K562 (cell line): ENCODE measurements at places on chromosomes 1 and 21. TPM values are rescaled to one million over a fixed set of nuclear protein-coding genes. Genes with fewer than 3 reads are reported as not detected.

DNA sequence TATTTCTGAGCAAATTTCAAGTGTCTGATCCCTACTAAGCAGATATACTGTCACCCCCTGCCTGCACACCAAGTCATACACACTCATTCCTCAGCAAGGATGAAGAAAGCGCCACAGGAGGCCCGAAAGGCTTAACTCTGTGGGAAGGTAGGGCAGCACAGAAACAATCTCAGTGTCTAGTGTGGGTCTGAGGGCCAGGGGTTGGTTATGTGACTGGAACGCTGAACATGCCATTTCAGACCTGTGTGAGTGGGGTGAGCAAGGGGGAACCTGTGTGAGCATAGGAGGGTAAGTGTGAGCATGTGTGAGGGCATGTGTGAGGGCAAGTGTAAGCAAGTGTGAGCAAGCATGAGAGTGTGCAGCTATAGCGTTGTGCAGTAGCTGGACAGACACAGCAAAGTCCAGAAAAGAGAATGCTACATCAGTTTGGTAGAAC is 6.2 kb downstream of the ITPKB start:
- H3K27ac ChIP-seq, result no peak overlapping the region
- no peaks in the 10 kb centered on the region for H3K36me3 ChIP-seq
- peaks cover 51% of the 10 kb centered on the region for H3K27me3 ChIP-seq
- no peaks in the 10 kb centered on the region for H3K4me1 ChIP-seq
- H3K4me3 ChIP-seq, result no peak overlapping the region

PRAMEF14 gene
- not detected in 2 replicates for total RNA-seq

DNA sequence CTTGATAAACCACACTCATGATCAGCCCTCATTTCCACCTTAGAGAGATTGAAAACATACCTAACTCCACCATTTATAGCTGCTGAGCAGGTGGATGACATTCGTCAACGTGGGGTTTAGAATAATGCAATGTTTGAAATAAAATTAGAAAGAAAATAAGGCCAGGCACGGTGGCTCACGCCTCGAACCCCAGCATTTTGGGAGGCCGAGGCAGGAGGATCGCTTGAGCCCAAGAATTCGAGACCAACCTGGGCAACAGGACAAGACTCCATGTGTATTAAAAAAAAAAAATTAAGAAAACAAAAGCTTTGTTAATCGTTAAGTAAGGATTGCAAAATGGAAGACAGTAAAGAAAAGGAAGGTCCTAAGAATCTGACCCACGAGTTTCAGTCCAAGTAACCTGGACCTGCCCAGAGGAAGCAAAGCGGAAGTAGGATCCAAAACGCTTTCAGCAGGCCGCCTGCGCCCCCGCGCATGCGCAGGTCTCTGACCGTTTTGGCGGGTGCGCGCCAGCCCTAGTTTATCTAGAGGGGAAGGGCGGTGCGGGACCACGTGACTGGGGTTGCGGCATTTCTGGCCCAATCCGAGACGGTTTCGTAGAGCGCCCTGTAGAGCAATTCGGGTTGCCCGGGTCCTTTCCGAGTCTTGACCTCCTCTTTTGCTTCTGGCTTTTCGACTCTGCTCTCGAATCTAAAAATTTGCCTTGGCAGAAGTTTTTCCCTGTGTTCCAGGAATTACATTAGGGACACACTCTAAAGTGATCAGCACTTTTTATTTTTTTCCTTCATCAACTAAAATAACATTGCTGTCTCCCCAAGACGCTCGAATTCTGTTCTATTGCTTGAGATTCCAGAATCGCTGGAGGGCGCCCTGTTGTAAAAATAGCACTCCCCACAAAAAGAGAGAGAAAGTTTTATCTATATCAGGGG is 22.5 kb downstream of the ANP32E start:
- H3K27me3 ChIP-seq, result no peaks in the 10 kb centered on the region
- H3K4me1 ChIP-seq, result no peaks in the 10 kb centered on the region
- H3K27ac ChIP-seq, result no peak overlapping the region
- no peak overlapping the region for H3K4me3 ChIP-seq

GRCh38 chr1:185734929-185735700 is 924 bp downstream of the HMCN1 start:
- no peak for DNase-seq
- no peak overlapping the region for H3K27ac ChIP-seq

- peaks cover 22% of the 10 kb centered on the region; the same call in 1 of the 3 replicates for H3K36me3 ChIP-seq
- H3K27me3 ChIP-seq, result no peaks in the 10 kb centered on the region
- no peak overlapping the region for H3K4me3 ChIP-seq
Measured at GRCh38 chr21:41825881-41826280, 53.3 kb downstream of the PRDM15 start.

TRIM67 gene
- 0.36 and 0.60 TPM in 2 replicates for total RNA-seq

ADGRB2 gene
- total RNA-seq, result 0.22 and 0.34 TPM in 2 replicates

DNA sequence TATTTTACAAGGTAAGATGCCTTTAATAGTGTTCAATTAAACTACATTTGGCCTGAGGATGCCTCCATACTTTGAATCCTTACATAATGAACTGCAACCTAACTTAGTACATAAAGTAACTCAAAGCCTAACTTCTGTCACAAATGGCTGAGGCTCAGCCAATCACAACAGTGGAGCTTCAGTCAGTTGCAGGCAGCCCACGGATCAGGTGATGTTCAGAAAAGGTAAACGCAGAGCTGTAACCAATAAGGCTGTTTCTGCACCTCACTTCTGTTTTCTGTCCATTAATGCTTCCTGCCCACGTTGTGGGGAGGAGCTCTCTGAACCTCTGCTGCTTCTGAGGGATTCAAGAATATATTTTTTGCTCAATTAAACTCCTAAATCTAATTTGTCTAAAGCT is 94.8 kb upstream of the KIAA0040 start:
- no peaks in the 10 kb centered on the region for H3K27me3 ChIP-seq
- no peak overlapping the region for H3K4me3 ChIP-seq
- H3K4me1 ChIP-seq, result no peaks in the 10 kb centered on the region
- H3K36me3 ChIP-seq, result no peaks in the 10 kb centered on the region
- peak; percentile 14 for DNase-seq
- no peak overlapping the region for H3K27ac ChIP-seq

DNA sequence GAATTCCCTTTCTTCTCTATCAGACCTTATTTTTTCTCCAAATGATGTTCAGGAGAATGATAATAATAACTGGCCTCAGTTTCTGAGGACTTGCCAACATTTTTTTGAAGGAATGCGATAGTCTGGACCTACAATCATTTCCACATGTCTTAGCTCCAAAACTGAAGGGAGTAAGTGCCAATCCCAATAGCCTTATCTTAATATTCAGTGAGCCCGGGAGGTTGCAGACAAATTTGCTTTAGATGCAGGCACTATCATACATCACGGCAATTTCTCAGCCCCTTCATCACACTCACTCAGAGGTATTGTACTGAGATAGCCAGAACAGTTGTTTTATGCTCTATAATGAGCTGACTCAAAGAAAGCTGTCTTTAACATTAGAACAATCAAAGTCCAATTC is 796.9 kb downstream of the ADGRL2 start:
- H3K4me3 ChIP-seq, result no peak overlapping the region
- no peak overlapping the region for H3K27ac ChIP-seq
- H3K27me3 ChIP-seq, result no peaks in the 10 kb centered on the region
- no peak for DNase-seq
- H3K36me3 ChIP-seq, result no peaks in the 10 kb centered on the region

C1orf116 gene
- total RNA-seq, result 2.6 and 2.7 TPM in 2 replicates

GRCh38 chr1:162656266-162656665 is 24.0 kb downstream of the DDR2 start:
- no peak overlapping the region for H3K27ac ChIP-seq
- H3K27me3 ChIP-seq, result no peaks in the 10 kb centered on the region
- DNase-seq, result no peak
- H3K4me1 ChIP-seq, result no peaks in the 10 kb centered on the region
- no peaks in the 10 kb centered on the region for H3K36me3 ChIP-seq
- no peak overlapping the region for H3K4me3 ChIP-seq

DNA sequence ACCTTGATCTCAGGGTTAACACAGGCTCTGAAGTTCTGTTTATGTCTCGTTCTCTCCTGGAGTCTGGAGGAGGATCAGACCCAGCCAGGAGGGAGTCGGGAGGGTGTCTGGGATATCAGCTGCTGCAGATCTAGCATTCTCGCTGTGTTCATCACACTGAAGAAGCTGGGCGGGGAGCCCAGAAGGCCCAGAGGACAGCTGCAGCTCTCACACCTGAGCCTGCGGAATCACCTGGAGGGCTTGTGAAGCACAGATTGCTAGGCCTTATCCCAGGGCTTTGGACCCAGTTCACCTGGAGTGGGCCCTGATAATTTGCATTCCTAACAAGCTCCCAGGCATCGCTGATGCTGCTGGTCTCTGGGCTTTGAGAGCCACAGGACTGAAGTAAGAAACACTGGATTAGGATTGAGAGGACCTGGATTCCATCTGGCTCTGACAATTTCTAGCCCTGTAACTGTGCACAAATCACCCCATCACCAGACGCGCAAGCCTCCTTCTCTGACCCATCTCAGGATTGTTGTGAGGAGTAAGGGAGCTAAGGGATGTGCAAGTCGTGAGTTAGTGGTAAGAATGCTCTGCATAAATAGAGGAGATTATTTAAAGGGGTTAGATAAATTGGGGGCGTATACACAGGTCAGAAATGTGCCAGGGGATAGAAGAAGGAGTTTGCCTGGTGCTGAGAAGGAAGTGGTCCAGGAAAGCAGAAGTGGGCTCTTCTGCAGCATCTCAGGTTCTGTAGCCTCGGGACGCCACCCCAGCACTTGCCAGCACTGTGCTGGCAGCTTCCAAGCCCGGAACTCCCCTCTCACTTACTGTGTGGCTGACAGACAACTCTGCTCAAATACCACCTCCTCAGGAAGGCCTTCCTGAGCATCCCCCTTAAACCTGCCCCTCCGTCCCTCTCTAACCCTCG is 19.1 kb downstream of the ABCA4 start:
- DNase-seq, result no peak
- no peak overlapping the region for H3K27ac ChIP-seq
- H3K4me1 ChIP-seq, result no peaks in the 10 kb centered on the region
- peaks cover 11% of the 10 kb centered on the region; the same call in 2 of the 3 replicates for H3K27me3 ChIP-seq
- no peak overlapping the region for H3K4me3 ChIP-seq

DNA sequence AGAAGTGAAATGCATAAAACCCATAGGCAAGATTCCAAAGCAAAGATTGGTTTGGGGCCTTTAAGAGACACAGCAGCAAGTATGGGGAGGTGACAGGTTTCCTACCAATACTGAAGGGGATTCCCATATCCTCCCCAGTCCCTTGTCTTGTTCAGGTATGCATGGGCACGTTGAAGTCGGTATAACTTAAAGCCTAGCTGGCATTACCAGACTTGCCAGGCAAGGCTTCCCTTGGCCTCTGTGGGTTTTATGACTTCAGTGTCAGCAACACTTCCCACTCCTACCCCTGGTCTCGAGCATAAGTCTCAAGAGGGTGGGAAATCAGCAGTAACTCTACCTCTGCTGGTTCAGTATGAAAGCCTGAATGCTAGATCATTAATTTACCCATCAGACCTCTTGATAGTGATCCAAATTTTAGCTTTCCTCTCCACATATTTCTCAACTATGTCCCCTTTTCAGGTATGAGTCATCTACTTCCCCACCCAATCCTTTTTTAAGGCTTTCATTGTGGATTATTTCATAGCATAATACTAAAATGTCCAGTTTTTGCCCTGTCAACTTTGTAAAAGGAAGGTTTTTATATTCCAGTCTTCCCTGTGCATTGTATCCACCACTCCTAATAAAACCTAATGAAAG is 6.8 kb downstream of the CYP4X1 start:
- H3K27ac ChIP-seq, result no peak overlapping the region
- H3K4me3 ChIP-seq, result no peak overlapping the region
- no peak for DNase-seq
- H3K27me3 ChIP-seq, result 0 out of 3 replicates have a peak, but pooled peaks cover 2% of the 10 kb centered on the region

GRCh38 chr1:186244825-186245224 is 130.2 kb downstream of the TPR start:
- H3K36me3 ChIP-seq, result no peaks in the 10 kb centered on the region
- no peak overlapping the region for H3K4me3 ChIP-seq
- H3K27ac ChIP-seq, result no peak overlapping the region
- peak; percentile 55 for DNase-seq

DNA sequence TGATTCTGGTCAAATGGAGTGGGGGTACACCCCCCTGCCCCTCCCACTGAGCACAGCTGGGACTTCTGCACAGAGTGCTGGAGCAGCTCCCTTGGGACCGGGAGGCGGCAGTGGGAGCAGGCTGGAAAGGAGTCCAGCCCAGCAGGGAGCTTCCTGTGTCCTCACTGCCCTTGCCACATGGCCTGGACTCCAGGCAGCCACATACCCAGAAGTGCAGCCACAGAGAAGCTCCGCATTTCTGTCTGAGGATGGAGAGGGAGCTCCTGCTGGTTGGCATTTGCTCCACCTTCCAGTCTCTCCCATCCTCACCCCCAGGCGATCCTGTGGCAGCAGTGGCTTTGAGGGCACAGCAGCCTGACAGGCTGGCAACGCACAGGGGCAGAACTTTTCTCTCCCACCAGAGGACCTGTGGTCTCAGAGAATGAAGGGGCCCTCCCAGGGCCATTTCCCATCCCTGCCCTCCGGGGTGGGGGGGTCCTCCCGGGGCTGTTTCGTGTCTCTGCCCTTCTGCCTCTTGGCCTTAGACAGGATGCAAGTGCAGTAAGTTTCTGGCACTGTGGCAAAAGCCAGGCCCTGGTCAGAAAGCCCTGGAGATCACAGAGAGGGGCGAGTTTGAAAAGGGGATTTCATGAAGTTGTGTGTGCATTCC is 103.6 kb upstream of the COL6A1 start:
- no peaks in the 10 kb centered on the region for H3K36me3 ChIP-seq
- peaks cover 7% of the 10 kb centered on the region; the same call in 1 of the 2 replicates for H3K4me1 ChIP-seq
- peaks cover 31% of the 10 kb centered on the region for H3K27me3 ChIP-seq
- H3K27ac ChIP-seq, result no peak overlapping the region
- DNase-seq, result no peak

DNA sequence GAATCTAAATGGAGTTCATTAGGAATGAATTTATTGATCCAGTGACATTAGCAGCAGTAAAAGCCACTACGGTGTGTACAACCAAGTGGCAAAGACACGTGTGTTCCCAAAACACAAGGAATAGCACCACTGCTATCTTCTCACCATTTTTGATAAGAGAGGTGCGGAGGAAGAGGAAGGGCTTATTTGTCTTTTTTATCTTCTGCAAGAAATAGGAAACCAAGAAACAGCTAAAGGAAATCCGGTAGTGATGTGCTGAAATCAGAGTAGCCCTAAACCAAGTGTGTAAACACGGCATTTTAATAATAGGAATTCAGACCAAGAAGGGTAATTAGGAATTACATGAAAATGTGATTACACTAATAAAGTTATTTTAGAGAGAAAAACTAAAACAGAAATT is 9.1 kb upstream of the SCYL3 start:
- H3K4me1 ChIP-seq, result no peaks in the 10 kb centered on the region
- H3K27ac ChIP-seq, result no peak overlapping the region
